ENCODE measurements at places on chromosomes 7 and 10.

- DNase-seq: no peak
Observed at GRCh38 chr7:91005841-91006240, 258.4 kb upstream of the FZD1 start.

DNA sequence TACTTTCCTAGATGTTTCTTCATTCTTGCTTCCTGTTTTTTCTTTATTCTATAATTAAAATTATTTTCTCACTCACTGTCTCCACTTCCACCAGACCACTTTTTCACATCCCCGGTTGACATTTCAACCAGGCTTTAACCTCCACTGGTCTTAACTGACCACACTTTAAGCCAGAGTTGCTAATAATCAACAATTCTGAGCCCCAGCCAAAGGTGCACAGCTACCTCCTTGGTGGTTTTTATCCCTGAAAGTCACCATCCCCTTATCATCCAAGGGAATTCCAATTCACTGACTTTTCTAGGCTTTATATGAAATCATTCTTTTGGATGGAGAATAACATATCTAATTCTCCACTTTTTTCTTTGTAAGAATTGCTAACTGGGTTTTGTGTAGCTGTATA lies 138.9 kb downstream of the FRMD4A start:
- no peak for DNase-seq

DNA sequence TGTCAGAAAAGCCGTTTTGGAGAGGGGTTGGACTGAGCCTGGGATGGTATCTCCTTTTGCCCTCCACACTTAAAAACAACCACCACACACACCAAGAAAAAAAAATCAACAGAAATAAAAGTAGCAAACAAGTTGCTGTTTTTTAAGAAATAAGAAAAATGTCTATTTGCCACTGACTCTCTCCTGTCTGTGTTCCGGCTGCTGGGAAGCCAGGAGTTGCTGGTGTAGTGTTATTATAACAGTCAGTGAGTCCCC lies 163 bp downstream of the EGR2 start:
- DNase-seq: no peak

DNA sequence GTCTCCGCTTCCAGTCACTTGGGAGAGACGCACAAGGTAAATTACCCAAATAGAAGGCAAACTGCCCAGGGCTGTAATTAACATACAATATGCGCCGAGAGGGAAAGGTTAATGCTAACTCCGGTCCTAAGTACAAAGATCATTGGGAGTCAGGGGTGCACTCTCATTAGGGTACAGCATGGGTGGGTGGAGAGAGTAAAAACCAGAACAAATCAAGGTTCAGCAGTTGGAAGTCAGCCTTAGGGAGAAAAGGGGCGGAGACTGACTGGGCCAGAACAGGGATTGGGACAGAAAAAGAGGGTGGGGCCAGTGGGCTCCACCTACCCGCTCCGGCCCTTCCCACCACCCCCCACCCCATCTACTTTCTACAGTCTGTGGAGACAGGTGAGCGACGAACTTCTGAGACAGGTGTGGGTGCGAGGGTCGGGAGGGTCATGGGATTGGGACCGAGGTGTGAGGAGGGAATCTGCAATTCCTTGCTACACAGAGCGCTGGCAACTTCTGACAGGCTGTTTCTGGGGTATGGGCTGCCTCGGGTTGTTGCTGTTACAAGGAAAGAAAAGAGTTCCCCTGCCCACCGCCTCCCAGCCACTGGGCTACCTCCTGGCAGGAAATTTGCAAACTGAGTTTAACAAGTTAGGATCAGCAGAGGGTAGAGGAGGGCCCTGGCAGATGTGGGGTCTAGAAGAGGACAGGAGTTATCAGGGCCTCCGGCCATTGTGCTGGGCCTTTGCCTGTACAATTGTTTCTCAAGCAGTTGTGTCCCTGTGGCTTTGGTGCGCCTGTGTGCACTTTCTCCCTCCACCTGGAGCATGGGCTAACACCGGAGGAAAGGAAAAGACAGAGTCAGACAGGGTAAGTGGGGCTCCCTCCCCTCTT lies at the start of gene TMEM139:
TSS of gene TMEM139 (plus strand) at position 368 of the 879 bp plus-strand sequence. CDS start 1,000 bp downstream, outside the sequence.
- no peak for DNase-seq

DNA sequence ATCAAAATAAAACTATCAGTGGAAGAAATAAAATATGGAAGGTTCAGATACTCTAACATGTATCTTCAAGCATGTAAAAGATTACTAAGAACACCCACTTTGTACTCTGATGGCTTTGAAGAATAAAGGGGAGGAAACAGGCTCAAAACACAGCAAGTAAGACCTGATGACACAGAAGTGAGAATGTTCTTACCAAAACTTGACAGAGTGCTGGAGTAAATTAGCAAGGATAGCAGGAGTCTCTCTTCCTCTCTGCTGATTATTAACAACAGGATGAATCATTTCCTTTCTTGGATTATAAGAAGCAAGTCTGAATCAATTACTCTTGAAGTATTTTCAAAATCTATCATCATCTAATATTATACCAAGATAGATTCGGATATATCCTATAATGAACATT lies 47.5 kb downstream of the GLI3 start:
- DNase-seq: no peak

GRCh38 chr7:52479990-52480389 lies 555.4 kb upstream of the POM121L12 start:
- DNase-seq: no peak

DNA sequence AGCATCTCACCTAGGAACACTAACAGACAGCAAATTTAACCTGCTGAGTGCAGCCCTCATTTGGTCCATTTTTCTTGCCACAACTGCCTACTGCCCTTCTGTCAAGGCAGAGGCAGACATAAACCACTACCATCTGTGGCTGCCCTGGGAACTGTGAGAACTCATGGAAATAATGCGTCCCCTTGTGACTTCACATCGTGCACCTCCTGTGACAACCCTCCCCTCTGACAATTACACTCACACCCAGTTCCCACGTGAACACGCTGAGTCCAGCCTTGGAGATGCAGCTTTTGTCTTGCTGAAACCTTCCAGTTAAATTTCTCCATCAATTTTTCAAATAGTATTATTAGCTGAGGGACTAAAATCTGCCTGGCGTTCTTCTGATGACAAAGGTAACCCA lies 193.1 kb upstream of the KLF14 start:
- no peak for DNase-seq

GRCh38 chr7:26657686-26658388 lies 206.6 kb downstream of the SKAP2 start:
- no peak for DNase-seq
